Stimulated activated CD4-positive, alpha-beta T cell treated with anti-CD3 and anti-CD28 coated beads, Interleukin-4, amount 100 ng/mL, for 1 hour (primary cell): ENCODE measurements at places on chromosomes 1 and 21.

DNA sequence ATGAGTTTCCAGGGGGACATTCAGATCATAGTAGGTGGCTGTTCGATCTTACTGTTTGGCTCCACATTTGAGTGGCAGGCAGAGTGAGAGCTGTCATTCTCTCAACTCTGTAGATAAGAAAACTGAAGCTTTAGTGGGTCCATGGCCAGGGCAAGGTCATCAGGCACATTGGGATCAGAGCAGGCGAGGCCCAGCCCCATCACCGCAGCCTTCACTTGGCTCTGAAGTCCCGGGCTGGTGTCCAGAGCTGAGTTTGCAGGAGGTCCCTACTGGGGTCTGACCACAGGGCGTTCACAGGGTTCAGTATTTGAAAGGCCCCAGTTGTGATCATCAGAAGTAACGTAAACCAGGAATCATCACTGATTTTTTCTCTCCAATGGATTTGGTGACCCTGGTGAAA, 76.7 kb downstream of the OBSCN start:
- no peak for DNase-seq

DNA sequence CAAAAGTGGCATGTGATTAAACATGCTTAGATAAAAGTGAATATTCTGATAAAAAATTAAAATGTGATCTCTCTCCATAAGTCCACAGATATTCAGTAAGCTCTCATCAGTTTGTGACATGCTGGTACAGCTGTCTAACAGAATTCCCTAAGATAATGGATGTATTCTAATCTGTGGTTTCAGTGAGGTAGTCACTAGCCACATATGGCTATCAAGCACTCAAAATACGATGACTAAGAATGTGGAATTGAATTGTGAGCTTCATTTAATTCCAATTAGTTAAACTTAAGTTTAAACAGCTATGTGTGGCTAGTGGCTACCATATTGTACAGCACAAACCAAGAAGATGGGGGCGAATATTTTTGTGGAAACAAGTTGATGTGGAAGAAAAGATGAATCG, 4.1 kb upstream of the REG4 start:
- DNase-seq = no peak

DNA sequence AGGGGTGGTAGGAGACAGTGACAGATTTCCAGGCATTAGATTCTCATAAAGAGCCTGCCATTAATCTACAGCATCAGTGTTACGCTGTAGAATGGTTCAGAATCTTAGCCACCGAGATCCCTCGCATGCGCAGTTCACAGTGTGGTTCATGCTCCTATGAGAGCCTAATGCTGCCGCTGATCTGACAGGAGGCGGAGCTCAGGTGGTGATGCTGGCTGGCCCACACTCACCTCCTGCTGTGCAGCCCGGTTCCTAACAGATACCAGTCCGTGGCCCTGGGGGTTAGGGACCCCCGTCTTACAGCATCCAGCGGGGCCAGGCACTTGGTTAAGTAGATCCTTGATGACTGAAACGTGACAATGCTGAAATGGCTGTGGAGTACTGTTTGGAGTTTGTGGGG, 163.6 kb upstream of the C1orf21 start:
- peak; percentile 14 for DNase-seq

DNA sequence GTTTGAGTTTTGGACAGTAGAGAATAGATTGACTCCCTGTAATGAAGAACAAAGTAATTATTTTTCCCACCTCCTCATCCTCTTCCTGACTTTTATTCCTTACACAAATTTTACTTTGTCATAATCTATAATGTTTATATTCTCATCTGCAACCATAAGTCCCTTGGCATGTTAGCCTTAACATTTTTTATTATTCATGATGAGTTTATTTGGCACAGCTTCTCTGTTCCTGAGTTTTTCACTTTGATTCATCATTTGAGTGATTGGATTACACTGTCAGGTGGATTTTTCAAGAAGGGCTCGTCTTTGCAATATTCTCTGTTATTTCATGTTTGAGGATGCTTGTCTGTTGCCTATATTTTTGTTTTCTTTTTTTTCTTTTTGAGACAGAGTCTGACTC, 35.7 kb downstream of the TNFRSF8 start:
- DNase-seq = no peak

DNA sequence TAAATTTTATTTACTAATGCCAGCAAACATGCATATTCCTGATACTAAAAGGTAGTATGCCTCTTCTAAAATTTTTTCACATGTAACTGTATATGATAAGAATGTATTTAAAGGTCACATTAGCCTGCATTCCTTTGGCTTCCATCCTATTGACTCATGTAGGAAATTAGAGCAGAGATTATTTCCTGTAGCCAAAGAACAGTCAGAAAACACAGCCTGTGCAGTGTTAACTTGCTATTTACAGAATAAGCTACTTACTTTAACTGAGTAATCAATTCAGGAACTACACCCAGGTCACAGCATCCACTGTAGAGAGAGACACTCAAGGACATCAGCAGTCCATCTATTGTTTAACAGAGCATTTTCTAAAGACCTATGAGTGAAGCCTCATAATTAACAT, 154.5 kb upstream of the ADGRL4 start:
- no peak for DNase-seq

DNA sequence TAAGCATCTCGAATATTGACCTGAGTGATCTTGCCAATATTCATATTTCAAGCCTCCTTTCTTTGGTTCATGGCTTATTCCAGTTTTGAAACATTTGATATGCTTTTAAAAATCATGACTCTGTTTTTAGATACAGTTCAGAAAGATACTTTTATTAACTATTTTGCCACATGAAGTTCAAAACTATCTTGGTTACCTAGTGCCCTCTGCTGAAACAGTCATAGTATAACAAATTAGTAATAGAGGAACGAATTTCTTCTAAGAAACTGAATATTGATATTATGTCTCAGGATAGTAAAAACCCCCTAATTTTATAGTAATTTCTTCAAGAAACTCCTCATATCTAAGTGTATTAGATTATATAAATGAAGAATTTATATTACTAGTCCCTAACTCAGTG, 52.6 kb upstream of the RC3H1 start:
- no peak for DNase-seq

DNA sequence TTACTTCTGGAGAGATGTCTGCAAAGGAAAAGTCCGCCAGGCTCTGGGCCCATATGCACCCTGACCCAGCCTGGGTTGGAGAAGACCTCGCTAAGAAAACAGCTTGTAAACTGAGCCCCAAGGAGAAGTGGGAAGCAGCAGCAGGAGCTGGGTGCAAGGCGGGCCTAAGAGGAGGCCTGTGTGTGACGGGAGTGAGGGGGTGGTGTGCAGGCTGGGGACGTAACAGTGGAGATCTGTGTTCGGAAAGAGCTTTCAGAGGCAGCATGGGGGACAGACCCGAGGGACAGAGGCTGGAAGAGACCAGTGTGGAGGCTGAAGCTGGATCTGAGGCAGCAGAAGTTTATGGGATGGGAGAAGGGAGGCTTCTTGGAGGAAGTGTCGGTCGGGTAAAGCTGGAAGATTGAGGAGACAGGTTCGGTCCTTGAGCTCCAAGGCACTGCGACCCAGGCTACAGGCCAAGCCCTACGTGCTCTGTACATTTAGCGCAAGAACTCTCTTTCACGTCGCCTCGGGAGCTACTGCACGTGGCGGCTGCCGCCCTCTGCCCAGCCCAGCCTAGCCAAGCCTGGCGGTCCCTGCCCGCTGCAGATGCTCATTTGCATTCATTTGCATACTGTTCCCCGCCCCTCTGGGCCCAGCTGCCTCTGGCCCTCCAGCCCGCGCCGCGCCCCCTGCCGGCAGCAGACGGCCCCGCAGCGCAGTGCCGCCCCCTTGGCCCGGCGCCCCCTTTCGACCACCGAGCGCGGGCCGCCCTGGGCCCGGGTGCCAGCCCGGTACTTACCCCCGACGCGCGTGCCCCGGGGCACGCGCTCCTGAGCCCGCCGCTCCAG, 6.3 kb downstream of the HPCA start:
- DNase-seq = peak; percentile 48

GRCh38 chr1:147246044-147246690, 3.7 kb downstream of the CHD1L start:
- DNase-seq = no peak

- DNase-seq = no peak
These were observed 12.7 kb downstream of the UBE2J2 start for GRCh38 chr1:1260843-1261560.
